ENCODE measurements at places on chromosomes 6 and 20.
A peak's percentile ranks its signal among the peaks of the same experiment; 100 is the strongest.

DNA sequence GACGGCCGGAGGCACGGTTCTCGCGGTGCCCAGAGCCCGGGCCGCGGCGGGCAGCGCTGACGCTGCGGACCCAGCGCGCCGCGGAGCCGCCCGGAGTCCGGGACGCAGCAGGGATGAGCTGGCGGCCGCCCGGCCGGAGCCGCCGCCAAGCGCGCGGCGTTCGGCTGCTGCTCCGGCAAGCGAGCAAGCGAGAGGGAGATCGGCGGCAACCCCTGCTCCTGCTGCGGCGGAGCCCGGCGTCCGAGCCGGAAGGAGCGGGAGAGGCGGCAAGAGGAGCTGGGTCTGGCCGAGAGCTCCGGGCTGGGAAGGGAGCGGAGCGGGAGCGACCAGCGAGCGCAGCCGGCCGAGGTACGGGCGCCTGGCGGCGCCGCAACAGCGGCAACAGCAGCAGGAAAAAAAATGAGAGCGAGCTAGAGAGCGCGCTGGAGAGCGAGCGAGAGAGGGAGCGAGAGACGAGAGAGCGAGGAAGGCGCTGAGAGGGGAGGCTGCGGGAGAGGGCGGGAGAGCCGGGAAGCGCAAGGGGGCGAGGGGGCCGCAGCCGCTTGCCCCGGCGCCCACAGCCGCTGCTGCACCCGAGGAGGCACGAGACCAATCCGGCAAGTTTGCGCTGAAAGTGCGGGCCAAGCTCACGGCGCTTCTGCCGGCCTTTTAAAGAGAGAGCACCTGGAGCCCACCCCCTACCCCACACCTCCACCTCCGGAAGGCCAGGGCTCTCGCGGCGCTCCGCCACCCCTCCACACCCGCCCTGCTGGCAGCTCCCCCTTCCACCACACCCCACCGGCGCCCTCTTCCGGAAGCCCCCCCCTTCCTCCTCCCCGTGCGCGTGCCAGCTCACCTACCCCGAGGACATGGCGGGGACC, 496 bp downstream of the GRM4 start:
- DNase-seq: peak; percentile 14

GRCh38 chr6:169249057-169249456, 4.6 kb downstream of the THBS2 start:
- DNase-seq: no peak

DNA sequence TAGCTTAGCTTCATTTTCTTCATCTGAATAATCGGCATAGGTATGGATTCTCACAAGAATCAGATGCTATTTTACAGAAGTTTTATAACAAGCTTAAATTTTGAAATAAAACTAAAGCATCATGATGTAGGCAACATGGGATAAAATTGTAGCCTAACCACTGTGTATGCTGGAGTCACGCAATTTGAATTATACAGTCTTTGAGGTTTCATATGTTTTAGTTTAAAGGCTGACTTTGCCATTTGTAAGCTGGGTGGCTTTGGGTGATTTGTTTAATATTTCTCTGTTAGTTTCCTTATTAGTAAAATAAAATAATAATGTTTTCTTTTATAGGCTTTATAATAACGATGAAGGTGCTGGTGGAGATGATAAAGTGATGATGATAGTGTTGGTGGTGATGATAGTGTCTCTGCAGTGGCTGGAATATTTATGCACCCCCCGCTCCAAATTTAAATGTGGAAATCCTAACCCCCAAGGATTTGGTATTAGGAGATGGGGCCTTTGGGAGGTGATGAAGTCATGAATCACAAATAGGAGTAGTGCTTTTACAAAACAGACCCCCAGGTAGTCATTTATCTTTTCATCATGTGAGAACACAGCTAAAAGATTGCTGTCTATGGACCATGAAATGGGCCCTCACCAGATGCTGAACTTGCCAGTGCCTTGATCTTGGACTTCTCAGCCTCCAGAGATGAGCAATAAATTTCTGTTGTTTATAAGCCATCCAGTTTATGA, 42.0 kb downstream of the DOK5 start:
- no peak for DNase-seq

DNA sequence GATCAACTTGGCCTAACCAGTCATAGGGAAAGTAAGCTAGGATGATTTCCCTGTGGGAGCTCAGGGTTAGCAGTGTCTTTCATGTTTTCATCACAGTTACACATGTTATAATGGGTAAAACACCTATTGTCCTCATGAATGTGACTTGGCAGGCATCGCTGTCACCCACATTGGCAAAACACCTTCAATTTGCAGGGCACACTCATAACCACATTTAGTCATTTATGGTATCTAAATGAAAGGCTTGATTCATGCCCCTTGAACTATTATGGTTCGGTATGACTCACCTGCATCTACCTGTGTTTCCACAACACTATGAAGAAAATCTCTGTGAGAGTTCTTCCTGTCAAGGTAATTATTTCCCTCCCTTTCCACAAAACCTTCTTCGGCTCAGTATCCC, 49.2 kb downstream of the FRK start:
- DNase-seq: no peak

Measured in stimulated activated CD8-positive, alpha-beta memory T cell treated with anti-CD3 and anti-CD28 coated beads, Interleukin-7, amount 100 ng/mL, for 1 hour (primary cell).